Stimulated activated naive CD4-positive, alpha-beta T cell (primary cell): ENCODE measurements at places on chromosomes 6 and 20.

DNA sequence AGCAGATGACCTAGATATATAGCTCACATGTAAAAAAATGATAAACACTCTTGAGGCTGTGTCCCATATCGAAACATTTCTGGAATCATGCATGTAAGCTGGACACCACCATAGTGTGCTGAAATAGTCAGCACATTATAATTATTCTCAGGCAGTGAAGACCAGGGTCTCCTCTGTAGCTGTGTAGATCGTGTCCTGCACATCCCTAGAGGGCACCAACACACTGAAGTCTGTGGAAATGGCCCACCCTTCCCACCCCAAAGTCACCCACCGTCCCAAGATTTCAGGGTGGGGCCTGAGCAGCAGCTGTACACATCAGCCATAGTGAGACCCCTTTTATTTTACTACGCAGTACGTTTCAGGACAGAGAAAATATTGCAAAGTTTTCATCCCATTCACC is 21.0 kb upstream of the TMEM30A start:
- no peak for DNase-seq

DNA sequence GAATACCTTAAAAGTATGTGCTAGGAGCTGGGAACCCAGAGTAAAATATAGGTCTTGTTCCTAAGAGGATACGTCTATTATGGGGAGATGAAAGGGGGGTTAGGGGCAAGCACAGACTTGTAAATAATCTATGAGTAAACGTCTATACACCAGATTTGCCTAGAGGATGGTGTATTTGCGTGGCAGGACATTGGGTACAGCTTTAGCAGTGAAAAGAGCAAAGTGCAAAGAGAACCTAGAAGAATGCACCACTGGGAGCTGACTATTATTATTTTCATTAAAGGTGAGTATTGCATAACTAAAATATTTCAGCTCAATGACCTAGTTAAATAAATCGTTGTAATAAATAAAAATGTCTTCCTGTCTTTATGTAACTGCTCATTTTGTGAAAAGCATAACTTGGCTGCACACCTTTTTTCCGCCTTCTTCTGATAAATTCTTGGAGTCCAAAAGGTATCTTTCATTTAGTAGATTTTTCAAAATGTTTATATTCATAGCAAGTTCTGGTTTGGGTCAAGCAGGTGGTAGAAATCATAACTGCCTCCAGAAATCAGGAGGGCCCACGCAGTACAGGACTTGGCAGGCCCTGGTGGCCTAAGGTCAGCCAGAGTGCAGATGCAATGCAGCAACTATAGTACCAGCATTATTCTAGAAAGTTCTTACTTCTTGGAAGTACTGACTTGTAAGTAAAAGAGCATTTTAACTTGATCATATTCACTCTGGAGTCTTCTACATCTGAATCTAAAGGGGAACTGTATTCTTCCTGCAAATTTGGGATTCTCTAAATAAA is 357.2 kb downstream of the PLCB1 start:
- no peak for DNase-seq

- DNase-seq = no peak
These were observed 19.9 kb downstream of the ROMO1 start for GRCh38 chr20:35718972-35719635.

DNA sequence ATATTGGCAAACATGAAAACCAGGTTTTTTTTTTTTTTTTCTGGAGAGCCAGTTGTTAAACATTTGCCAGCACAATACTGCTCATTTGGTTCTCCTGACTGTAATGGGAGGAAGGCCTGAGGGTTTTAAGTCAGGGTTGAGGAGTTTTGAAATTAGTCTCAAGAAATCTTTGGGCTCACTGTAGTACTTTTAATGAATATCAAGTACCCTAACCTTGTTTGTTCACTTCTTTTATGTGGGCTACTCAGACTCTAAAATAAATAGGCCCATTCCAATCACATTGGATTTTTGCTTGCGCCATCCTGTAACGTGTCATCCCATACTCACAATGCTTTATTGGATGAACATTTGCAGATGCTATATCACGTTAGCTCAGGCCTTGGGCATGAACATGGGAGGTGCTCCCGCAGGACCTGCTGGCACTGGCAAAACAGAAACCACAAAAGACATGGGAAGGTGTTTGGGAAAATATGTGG is 146.9 kb downstream of the DNAH8 start:
- DNase-seq = no peak

DNA sequence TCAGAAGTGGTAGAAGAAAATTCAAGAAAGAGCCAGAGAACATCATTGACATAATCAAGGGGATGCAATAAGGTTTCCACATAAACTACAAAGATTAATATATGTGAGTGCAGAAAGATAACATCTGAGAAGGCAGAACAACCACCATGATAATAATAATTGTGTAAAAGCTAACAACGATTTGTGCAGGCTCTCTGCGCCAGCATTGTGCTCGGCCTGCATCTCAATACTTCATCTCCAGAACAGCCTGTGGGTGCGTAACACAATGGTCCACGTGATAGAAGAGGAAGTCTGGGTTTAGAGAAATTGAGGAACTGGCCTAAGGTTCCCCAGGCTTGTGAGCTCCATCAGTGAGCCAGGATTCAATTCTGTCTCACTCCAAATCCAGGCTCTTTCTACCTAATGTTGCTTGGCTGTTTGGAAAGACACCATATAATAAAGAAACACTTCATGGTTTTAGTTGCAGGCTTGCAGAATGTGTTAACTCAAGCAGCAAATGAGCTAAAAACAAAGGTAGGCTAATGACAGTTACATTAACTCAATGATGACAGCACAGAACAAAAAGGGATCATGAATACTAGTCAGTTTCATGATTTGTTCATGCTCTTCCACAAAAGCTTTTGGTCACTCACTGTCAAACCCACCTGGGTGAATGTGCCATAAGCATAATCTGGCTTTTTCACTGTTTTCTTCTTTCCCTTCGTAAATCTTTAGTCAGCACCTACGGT is 71.2 kb downstream of the LY86 start:
- no peak for DNase-seq
